Anterior cingulate cortex (tissue), 58 donors: ENCODE measurements at places on chromosomes 5 and 9.

GRCh38 chr9:83472221-83472665 lies 66.0 kb downstream of the FRMD3 start:
- DNase-seq = no peak

DNA sequence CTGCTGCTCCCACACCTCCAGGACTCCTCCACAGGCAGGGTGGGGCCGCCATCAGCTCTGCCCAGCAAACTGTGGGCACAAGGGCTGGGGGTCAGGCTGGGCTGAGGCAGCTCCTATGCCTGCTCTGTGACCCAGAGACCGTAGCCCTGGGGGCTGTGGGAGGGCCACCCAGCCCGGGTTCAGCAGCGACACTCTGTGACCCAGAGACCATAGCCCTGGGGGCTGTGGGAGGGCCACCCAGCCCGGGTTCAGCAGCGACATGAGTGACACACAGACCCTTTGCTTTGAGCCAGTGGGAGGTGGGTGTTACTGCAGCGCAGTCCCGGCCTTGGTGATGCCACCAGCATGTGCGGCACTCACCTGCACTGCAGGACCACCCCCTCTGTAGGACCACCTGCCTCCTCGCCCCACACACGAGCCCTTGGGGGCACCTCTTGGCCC lies 118.9 kb upstream of the LPCAT1 start:
- no peak for DNase-seq

- no peak for DNase-seq
Observed at GRCh38 chr5:42944989-42945388, 95.1 kb downstream of the ANXA2R start.

GRCh38 chr5:118461436-118461835 lies 526.9 kb downstream of the DTWD2 start:
- no peak for DNase-seq

GRCh38 chr9:31119890-31120454 lies 1264.5 kb upstream of the ACO1 start:
- DNase-seq = no peak

- no peak for DNase-seq
Observed at GRCh38 chr5:143605403-143606005, 202.0 kb upstream of the NR3C1 start.

- DNase-seq = no peak
Observed at GRCh38 chr5:1494780-1495524, 28.8 kb downstream of the LPCAT1 start.

DNA sequence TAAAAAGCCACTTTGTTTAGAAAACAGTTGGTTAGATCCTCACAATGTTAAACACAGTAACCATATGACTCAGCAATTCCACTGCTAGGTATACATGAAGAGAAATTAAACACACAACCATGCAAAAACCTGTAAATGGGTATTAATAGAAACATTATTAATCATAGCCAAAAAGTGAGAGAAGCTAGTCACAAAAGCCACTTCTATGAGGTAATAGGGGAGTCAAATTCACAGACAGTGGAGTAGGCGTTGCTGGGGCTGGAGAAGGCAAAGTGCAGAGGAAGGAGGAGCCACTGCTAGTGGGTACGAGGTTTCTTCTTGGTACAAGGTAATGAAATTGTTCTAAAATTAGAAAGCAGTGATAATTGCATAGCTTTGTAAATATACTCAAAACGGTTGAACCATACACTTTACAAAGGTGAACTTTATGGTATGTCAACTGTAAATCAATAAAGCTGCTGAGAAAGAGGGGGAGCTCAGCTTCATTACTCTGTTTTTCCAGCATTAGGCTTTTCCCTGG lies 364.4 kb downstream of the GADD45G start:
- no peak for DNase-seq

DNA sequence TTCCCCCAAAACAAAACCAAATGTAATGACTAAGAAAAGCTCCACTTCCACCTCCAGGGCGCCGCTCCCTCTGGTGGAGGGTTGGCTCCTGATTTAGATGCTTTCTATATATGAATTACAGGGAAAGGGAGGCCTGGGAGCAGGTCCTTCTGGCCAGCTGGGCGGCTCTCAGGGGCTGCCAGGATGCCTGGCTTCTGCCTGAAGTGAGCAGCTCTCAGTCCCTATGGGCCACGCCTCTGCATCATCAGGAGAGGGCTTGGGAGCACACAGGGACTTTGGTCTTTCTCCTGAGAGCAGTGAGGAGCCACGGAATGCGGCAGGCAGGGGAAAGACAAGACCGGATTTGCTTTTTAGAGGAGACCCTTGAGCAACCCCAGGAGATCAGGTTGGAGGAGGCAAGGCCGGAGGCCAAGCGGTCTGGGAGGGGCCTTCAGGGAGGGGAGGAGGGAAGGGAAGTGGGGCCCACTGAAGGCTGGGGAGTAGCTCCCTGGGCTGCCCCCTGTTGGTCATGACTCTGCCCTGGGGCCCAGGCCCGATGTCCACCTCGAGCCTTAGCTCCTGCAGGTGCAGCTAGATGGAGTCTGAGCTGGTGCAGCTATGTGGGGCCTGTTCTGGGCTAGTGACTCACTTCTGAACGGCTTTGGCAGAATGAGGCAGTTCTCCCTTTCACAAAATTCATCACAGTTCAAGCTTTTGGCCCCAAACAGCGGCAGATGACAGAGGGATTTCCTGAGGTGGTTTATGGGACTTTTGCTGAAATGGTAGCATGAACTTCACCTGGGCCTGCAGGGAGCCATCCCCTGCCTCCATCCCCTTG lies 11.3 kb upstream of the GRHPR start:
- no peak for DNase-seq

- no peak for DNase-seq
Observed at GRCh38 chr5:147901599-147902039, 4.7 kb downstream of the C5orf46 start.

GRCh38 chr5:124592891-124593290 lies 153.5 kb downstream of the ZNF608 start:
- no peak for DNase-seq

- no peak for DNase-seq
Observed at GRCh38 chr5:104347119-104347708, 784.6 kb upstream of the NUDT12 start.

- peak; percentile 23 for DNase-seq
Observed at GRCh38 chr9:2662496-2662895, 40.9 kb downstream of the VLDLR start.

DNA sequence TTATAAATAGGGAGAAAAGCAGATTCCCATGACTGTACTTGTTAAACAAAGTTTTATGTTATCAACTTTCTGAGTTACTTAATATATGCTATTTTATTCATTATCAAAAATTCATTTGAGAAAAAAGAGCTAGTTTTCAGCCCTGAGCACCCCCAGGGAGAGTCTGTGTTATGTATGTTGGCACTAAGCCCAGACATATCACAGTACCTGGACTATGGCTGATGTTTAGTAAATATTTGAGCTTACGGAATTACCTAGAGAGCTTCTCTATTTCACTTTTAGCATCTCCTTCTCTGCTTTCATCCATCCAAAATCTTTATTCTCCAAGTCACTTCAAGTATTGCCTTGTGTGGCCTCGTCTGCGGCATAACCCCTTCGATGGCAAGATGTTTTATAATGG lies 225.9 kb upstream of the PCSK5 start:
- no peak for DNase-seq

- DNase-seq = no peak
Observed at GRCh38 chr5:90312027-90312426, 97.5 kb downstream of the CETN3 start.

GRCh38 chr5:33894566-33894965 lies 2.8 kb upstream of the ADAMTS12 start:
- DNase-seq = no peak

DNA sequence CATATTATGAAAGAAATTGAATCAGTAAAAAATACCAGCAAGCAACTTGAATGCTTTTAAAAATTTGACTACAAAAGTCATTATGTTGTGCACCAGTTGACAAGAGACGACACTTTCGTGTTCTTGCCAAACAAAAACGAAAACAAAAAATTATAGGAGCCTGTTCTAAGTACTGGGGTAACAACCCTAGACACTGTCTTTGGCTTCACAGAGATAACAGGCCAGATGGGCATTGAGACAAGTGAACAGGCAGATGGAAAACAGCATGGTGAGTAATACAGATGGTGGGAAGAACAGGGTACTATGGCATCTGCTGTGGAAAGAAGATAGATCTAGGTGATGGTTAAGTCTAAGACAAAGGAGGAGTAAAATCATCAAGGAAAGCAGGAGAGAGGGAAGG lies 99.0 kb downstream of the CDH12 start:
- no peak for DNase-seq

GRCh38 chr9:5529683-5530221 lies 19.4 kb downstream of the PDCD1LG2 start:
- no peak for DNase-seq

- DNase-seq = no peak
Observed at GRCh38 chr9:33304362-33304761, 14.0 kb downstream of the NFX1 start.

GRCh38 chr9:86854898-86855523 lies 92.3 kb downstream of the GAS1 start:
- DNase-seq = no peak

- DNase-seq = no peak
Observed at GRCh38 chr5:95907067-95907705, 54.5 kb downstream of the ELL2 start.

GRCh38 chr5:143678148-143678905 lies 133.6 kb upstream of the HMHB1 start:
- no peak for DNase-seq

- DNase-seq = no peak
Observed at GRCh38 chr9:131650254-131650653, 89.6 kb downstream of the RAPGEF1 start.

DNA sequence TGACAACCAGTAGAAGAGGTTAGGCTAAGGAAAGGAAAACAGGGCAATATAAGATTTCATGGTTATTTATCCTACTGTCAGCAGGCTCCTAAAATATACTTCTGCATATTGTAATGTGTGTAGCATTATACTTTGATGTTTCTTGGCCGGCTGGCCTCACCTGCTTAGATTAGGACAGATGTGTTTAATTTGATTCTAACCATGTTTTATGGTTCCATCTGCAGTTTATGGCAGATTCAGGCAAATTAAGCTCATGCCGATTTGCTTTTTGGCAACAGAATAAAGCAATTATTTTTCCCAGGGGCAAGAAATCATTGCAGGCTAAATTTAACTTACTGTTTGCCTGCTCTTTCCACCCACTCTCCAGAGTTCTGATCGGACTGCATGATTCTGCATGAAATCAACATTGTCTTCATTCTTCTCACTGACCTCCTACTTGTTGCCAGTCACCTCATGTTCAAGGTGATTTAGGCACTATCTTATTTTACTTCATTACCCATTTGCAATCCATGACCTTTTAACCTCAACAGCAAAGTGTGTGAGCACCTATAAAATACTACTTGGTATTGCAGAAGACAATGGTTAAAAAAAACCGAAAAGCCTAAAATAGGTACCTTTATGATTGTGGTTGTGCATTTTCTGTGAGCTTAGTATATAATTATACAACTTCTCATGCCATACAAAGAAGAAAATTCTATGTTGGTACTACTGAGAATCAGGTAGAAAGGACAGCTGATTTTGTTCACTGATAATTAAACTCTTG lies 125.2 kb downstream of the EDIL3 start:
- no peak for DNase-seq

DNA sequence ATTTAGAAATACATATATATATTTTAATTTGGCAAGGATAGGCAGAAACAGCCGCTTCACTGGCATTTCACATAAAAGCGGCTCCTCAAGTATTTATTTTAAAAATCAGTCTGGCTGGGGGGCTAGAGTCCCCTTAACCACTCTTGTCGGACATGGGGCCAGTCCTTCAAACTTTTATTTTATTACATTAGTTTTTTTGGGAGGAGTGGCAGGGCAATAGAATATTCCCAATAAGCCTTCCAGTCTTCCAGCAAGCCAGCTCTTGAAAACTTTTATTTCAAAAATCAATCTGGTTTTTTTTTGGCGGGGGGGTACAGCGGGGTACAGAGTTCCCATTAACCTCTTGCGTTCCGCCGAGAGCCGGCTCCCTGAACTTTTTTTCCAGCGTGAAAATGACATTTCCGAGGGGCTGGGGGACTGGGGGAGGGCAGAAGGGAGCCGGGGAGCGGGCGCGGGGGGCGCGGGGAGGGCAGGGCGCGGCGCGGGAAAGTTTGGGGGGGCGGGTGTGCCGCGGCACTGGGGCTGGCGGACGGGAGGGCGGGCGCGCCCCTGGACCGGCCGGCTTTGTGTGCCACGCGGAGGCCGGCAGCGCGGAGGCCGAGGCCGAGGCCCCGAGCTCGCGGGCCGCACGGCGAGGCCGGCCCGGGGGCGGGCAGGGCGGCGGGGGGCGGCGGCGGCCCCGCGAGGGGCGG lies 504 bp upstream of the ZNF618 start:
- DNase-seq = no peak

- DNase-seq = no peak
Observed at GRCh38 chr9:129556491-129557191, 64.3 kb downstream of the C9orf50 start.

- no peak for DNase-seq
Observed at GRCh38 chr9:15977438-15977837, 424.6 kb downstream of the CCDC171 start.

GRCh38 chr5:16618138-16618897 lies 1.5 kb upstream of the RETREG1 start:
- DNase-seq = no peak

DNA sequence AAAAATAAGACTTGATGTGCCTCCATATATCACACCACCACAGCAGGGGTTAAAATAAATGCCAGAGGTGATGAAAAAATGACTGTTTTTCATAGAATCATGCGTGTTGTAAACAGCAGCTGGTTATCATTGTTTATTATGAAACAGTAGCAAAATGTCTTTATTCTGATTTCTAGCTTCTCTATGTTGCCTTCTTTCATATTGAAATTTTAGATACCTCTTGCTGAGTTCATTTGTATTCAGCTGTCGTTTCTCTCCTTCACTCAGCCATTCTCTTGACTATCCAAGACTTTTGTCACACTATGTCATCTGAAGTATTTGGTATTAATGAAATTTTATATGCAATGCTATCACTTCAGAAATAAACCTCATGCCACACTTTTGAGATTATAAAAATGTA lies 465.0 kb downstream of the TAF11L14 start:
- no peak for DNase-seq

DNA sequence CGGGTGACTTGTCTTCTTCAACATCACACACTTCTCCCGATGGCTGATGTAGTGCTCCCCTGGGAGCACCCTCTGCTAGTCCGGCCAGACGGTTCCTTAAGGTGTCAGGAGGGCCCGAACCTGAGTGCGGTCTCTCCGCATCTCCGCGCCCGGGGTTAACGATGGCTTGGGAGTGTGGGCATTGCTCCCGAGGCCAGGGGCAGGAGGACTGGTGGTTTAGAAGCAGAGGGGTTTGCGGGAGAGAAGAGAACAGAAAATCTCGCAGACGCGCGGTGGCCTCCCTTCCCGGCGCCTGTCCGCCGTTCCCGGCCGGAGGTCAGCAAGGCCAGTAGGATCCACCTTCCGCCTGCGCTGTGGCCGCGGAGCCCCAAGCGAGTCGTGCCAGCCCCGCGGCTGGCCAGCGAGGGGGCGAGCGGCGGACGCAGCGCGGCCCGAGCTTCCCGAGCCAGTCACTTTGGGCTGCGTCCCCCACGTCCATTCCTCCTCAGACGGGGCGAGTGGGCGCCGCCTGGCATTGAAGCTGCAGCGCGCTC lies 700 bp downstream of the CDO1 start:
- DNase-seq = no peak

GRCh38 chr5:117657541-117657940 lies 1082.9 kb upstream of the SEMA6A start:
- DNase-seq = no peak

GRCh38 chr5:68283766-68284165 lies 68.2 kb downstream of the PIK3R1 start:
- DNase-seq = no peak

GRCh38 chr9:114039484-114039883 lies 38.6 kb downstream of the AMBP start:
- no peak for DNase-seq
